ENCODE measurements at places on chromosomes 5 and 9.

DNA sequence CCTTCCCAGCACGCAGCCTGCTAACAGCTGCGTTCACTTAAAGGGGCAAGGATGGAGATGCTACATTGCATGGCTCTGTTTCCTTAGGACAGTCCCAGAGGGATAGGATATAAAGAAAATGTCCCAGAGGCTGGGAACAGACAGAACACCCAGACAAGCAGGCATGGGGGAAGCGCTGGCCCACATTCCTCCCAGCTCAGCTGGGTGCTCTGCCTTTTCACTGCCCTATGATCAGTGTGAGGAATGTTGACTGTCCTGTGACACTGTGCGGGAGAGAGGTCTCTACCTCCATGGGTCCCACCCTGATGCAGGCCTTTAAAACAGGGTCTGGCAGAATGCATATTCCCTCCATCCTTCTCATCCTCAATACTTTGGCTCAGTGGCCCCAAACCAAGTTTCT, 459.4 kb upstream of the DMAC1 start:
- no peak for DNase-seq

DNA sequence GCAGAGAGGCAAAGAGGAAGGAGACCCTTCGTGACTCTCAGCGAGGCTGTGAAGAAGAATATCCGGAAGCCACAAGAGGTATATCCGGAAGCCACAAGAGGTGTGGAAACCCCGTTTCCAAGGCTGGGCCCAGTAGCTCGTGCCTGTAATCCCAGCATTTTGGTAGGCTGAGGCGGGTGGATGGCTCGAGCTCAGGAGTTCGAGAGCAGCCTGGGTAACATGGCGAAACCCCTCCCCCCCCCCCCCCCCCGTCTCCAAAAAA, 612 bp upstream of the BBLN start:
- no peak for DNase-seq

GRCh38 chr9:135499326-135500070, 984 bp upstream of the MRPS2 start:
- peak; percentile 65 for DNase-seq

DNA sequence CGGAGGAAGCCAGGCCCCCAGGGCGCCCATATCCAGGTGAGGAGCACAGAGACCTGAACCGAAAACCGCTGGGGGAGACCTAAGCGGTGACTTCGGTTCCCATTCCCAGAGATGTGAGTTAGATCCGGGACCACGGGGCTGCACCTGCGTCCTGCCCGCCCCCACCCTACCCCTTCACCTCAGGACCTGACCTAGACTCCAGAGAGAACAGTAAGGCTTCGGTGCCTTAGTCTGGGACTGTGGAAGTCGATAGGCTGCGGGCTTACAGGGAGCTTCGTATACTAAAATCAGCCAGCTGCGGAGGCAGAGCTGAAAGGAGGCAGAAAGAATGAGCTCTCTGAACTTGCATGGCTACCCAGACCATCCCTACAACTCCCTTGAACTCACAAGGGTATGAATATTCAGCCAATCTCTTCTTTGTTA, 518 bp upstream of the FAM13B start:
- DNase-seq, result no peak

DNA sequence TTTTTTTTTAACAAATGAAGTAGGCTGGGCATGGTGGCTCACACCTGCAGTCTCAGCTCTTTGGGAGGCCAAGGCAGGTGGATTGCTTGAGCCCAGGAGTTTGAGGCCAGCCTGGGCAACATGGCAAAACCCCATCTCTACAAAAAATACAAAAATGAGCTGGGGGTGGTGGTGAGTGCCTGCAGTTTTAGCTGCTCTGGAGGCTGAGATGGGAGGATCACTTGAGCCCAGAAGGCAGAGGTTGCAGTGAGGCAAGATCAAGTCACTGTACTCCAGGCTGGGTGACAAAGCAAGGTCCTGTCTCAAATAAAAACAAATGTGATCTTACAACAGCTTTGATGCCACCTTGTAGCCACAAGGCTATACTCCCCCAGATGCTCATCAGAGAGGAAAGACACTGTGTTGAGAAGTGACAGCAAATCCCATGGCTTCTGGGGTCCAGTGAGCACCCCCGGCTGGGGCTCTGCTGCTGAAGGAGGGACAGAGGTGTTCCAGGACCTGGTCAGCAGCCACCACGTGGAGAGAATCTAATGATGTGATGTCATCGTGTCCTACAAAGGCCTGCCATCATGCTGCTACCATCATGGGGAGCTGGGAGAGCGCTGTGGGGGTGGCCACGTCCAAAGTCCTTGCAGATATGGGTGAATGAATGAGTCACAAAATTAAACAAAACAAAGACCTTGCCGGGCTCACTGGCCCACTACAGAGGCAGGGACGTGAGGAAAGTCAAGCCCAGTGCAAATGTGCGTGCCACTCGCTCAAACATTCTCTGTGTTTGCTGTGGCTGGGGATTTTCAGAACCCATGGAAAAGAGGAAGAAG, 60.7 kb downstream of the PRRT1B start:
- no peak for DNase-seq

DNA sequence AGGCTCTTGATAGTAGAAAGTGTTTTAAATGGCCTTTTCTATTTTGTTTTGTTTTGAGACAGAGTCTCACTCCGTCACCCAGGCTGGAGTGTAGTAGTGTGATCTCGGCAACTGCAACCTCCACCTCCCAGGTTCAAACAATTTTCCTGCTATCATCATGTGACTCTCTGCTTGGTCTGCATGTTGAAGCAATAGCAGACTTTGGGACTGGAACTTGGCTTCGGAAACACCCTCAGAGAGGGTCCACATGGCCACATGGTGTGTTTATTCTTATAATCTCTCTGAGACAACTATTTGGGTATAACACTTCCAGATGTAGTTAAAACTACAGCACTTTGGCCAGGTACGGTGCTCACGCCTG, 10.9 kb downstream of the SLC1A1 start:
- DNase-seq, result no peak

GRCh38 chr5:17620627-17621026, 10.4 kb downstream of the TAF11L12 start:
- DNase-seq, result no peak

DNA sequence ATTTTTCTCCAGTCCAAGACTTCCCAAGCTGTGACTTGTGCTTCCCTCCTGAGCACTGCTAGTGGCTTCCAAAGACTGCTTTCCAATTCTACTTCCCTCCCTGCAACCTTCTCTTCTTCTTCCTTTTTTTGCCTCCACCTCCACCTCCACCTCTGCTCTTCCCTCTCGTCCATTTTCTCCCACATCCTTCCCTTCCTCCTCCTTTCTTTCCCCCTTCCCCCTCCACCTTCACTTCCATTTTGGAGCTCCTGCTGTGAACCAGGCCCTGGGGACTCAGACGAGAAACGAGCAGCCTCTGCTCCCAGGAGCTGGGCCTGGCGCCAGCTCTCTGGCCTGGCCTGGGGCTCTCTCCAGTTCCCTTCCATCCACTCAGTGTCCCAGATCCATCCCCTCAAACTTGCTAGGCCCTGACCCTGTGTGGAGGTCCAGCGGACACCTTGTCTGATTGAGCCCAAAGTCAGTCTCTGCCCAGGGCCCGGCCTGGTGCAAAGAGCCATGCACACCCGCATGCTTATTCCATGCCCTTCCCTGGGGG, 5.6 kb downstream of the GADD45G start:
- DNase-seq, result no peak

DNA sequence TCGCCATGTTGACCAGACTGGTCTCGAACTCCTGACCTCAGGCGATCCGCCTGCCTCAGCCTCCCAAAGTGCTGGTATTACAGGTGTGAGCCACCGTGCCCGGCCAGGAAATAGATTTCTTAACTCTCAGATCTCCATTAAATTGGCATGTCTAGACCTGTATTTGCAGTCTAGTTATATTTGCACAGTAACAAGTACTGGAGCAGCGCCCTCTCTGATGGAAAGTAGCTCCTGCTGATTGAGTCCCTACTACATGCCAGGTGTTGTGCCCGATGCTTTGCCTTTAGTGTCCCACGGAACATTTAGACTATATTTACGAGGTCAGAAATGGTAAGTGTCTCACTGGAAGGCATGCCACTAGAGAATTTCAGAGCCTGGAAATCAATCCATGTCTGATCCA, 15.8 kb upstream of the TMED9 start:
- DNase-seq, result no peak

GRCh38 chr5:176803943-176804498, 6.3 kb upstream of the UNC5A start:
- DNase-seq, result no peak

GRCh38 chr5:57383093-57383861, 99.3 kb downstream of the ACTBL2 start:
- no peak for DNase-seq

DNA sequence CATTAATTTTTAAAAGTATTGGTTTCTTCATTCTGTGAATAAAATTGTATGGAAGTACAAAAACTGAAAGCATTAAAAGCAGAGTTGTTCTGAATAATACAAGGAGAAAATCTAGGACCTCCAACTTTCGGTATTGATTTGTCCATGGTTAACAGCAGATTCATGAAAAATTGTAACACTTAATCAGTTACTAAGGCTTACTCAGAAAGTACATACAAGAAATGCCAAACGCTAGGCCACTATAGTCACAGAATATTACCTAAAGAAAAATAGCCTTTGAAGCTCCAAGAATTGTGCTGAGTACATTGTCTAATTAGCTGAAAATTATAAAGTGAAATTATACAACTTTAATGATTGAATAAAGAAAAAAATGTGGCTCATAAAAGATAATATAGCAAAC, 271.7 kb downstream of the PTPRD start:
- DNase-seq, result no peak

DNA sequence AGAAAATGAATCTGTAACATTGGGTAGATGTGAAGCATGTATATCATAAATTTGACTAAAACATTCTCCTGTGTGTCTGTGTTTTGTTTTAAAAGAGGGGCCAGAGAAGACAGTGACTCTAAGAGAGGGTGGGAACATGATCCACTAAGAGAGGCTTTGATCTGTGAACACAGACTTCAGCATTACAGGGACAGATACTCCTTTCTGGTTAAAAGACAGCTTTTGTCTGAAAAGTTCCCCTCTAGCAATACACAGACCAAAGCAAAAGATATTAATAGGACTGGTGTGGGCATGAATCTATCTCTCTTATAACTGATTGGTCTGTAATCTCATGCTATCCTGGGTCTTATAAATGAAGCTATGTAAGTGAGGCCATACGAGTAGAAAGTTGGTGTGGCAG, 150.9 kb downstream of the NUDT12 start:
- no peak for DNase-seq

- DNase-seq, result no peak
Observed at GRCh38 chr9:137630679-137631078, 11.9 kb downstream of the EHMT1 start.

DNA sequence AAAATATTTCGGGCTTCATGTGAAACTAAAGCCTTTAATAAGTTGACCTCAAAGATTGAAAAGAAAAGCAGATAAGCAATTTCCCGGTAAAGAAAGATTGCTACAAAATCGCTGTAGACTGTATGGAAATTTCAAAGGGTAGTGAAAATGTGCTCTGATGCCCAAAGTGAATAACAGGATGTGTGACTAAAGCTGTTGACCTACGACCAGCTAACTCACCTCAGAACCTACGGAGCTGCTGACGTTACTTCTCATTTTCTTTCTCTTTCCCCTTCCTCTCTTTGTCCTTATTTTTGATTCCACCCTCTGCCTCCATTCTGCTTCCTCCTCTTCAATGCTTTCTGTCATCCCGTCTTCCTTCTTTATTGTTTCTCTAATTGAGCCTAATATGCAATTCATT, 103.2 kb downstream of the PDE4D start:
- no peak for DNase-seq

DNA sequence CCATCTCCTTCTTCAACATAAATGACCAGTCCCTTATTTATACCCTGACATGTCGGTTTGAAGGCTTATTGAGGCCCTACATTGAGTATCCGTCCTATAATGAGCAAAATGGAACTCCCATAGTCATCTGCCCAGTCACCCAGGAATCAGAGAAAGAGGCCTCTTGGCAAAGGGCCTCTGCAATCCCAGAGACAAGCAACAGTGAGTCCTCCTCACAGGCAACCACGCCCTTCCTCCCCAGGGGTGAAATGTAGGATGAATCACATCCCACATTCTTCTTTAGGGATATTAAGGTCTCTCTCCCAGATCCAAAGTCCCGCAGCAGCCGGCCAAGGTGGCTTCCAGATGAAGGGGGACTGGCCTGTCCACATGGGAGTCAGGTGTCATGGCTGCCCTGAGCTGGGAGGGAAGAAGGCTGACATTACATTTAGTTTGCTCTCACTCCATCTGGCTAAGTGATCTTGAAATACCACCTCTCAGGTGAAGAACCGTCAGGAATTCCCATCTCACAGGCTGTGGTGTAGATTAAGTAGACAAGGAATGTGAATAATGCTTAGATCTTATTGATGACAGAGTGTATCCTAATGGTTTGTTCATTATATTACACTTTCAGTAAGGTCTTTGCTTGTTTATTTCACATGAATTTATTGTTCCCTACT, 38.2 kb upstream of the BTNL3 start:
- DNase-seq, result no peak

DNA sequence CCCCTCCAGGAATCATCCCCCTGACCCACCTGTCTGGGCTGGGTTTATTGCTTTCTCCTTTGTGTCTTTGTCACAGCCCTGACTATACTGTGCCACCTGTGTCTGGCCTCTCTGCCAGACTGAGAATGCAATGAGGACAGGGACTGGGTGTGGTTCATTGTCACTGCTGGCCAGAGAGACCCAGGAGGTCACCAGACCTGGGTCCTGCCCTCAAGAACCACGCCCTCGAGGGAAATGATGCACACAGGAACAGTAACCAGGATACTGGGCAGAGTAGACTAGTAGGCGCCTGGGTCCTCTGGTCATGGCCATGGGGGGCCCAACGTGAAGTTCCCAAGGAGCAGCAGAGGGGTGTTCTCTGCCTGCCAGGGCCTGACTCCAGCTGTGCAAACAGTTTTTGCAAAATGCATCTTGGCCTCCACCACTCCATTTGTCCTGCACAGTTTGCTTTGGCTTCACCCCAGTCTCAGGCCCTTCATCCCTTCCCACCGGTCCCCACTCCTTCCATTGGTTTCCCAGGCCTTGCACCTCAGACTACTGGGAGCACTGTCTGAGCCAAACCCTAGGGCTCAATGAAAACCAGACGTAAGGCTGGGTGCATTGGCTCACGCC, 17.8 kb downstream of the RGS3 start:
- no peak for DNase-seq

DNA sequence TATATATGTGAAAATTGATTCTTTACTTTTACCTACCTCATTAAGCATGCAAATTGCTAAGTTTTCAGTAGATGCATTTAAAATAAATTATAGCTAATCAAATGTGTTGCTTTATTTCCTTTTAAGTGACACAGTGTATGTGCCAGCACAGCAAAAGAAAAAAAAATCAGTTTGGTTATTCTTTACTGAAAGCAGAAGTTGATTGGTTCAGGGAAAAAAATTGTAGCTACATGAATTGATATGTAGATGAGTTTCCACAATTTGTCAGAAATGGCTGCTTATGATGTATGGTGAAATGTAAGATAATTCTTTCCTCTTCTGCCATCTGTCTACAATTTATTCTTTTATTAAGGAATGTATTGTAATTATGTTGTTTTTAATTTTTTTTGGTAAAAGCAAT, 57.8 kb downstream of the PARP8 start:
- no peak for DNase-seq

DNA sequence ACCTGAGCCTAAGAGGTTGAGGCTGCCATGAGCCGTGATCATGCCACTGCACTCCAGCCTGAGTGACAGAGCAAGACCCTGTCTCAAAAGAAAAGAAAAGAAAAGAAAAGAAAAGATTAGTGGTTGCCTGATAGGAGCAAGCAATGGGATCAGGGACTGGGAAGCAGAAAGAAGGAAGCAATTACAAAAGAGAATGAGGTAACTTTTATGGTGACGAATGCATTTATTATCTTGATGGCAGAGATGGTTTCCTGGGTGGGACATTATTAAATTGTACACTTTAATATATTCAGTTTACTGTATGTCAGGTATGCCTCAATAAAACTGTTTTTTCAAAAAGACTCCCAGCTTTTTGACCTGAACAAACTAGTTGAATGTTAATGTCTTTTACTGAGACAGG, 7.5 kb upstream of the PFDN1 start:
- no peak for DNase-seq

Measured in activated CD8-positive, alpha-beta memory T cell treated with anti-CD3 and anti-CD28 coated beads for 48 hours (primary cell).